ENCODE measurements at places on chromosomes 1 and 21.

DNA sequence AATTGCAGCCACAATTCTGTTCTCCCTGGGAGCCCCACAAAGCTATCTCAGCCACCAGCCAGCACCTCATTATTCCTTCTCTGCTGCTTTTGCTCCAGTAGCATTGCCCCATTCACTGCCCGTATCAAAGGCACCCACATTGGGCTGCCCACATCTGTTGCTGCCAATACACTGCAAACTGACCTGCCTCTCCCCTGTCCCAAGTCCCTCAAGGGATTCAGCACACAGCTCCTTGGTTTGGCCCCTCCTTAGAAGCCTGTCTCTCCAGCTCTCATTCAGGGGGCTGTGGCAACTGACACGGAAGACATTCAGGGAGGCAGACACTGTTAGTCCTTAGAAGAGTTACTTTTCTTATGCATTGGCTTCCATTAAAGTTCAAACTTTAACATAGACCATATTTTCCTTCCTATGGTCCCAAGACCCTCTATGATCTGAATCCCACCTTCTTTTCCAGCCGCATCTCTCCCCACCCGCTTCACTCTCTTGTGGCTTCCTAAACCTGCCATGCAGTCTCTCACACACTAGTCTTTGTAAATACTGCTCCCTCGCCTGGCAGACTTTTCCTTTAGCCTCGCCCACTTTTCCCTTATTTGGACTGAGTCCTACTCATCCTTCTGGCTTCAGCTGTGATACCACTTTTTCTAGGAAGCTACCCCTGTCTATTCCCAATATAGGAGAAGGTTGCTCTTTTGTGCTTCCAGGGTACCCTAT lies 19.3 kb upstream of the KLHDC8A start:
- no peak for DNase-seq

DNA sequence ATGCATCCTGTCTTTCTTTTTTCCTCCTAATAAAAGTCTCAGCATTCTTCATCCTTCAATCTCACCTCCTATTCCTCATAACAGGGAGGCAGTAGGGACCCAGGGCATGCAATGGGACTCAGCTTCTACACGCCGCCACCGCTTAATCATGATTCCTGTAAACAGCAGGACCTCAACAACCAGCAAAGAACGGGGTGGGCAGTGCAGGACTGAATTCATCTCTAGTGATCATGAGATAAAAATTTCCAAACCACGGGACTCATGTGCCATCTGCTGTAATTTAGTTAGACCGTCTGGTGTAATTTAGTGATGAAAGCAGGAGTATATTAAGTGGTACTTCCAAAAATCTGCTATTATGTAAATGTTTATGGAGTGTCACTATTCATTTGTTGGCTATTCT lies 5.4 kb downstream of the PRAMEF12 start:
- no peak for DNase-seq

- no peak for DNase-seq
Observed at GRCh38 chr1:154877370-154877974, 7.4 kb upstream of the KCNN3 start.

- no peak for DNase-seq
Observed at GRCh38 chr1:207152792-207153468, 48.9 kb downstream of the C4BPA start.

DNA sequence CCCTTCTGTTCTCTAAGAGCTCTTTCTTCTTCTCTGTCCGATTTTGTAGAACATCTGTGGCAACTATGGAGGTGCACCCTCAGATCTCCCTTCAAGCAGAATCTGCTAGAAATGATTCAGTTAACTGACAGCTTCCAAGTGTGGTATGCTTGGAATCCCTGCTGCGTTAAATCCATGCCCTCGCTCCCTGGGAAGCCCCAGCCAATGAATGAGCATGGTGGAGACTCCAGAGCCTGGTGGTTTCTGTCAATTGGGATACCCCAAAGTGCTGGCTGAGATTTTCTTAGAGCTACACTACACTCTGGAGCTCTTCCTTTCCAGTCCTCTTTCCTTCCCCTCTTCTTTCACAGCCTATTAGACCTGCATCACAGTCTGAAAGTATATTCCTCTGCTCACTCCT lies 116.3 kb upstream of the C1orf21 start:
- DNase-seq: no peak

GRCh38 chr1:62423580-62424242 lies 13.1 kb upstream of the USP1 start:
- DNase-seq: no peak

GRCh38 chr1:71044833-71045232 lies 2.8 kb downstream of the PTGER3 start:
- DNase-seq: no peak

GRCh38 chr1:235075048-235075776 lies 53.4 kb downstream of the TOMM20 start:
- DNase-seq: no peak

GRCh38 chr1:231924180-231924579 lies 297.6 kb downstream of the DISC1 start:
- no peak for DNase-seq

DNA sequence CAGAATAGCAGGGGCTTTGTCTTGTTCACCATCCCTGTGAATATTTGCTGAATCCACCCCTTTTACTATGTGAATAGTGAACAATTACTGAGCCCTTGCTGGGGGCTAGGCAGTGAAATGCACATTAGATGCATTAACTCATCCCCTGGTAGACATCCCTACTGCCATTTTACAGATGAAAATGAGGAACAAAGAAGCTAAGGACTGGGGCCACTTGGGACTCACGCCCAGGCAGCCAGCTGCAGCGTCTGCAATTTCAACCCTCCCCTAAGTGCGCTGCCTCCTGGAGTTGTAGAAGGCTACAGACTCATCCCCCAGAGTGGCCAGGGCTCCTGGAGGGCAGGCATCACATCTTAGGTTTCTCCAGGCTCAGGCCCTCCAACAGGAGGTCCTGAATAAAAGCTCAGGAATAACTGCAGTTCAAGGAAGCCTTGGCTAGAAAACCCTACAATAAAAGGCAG lies 31.6 kb downstream of the CAPZB start:
- no peak for DNase-seq

- no peak for DNase-seq
Observed at GRCh38 chr21:35204850-35205541, 155.9 kb upstream of the RUNX1 start.

DNA sequence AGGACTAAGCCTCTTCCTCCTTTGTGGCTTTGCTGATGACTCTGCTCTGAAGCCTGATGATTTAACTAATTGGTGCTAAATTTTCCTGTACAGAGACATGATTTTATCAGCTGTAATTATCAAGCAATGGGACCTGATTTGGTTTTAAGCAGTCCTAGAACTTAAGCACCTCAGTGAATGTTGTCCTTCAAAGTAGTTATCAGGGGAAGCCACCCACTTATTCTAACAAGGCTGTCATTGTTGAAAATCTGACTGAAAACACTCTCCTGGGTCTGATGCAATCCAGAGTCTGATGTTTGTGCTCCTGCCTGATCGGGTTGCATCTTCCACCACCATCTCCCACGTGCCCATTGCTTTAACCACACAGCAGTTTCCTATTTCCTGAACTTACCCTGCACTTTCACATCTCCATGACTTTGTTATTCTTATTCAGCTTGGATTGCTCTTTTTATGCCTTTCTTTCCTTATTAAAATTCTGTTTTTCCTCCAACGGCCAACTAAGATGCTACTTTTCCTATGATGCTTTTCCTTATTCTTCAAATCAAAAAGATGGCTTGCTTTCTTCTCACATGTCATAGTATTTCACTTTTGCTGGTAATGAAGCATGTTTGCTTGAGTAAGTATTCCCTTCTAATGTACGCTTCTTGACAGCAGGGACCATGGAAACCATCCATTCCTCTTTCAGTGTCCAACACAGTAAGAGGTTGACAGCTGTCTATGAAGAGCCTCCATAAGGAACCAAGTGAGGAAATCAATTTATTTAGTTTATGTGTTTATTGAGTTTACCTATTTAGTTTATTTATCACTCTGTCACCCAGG lies 55.0 kb downstream of the S1PR1 start:
- DNase-seq: no peak

GRCh38 chr1:24216276-24217074 lies 29.4 kb upstream of the IFNLR1 start:
- peak; percentile 12 for DNase-seq

GRCh38 chr1:217019475-217019874 lies 296.2 kb upstream of the ESRRG start:
- no peak for DNase-seq

DNA sequence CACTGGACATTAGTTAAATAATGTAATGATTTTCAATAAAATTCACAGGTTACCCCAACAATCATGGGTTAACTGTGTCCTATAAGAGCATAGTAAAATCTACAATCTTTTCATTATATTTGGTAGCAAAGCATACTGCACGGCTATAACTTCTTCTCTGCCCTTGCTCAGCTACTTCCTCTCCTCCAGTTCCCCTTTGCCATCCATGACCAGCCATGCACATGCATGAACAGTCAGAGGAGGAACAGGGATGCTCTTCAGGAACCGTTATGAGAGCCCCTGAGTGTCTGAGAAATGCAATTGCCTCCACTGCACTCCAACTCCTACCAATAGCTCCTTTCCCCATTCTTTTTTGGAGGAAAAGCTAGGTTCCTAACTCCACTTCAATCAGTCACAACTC lies 646.7 kb downstream of the LTN1 start:
- no peak for DNase-seq

DNA sequence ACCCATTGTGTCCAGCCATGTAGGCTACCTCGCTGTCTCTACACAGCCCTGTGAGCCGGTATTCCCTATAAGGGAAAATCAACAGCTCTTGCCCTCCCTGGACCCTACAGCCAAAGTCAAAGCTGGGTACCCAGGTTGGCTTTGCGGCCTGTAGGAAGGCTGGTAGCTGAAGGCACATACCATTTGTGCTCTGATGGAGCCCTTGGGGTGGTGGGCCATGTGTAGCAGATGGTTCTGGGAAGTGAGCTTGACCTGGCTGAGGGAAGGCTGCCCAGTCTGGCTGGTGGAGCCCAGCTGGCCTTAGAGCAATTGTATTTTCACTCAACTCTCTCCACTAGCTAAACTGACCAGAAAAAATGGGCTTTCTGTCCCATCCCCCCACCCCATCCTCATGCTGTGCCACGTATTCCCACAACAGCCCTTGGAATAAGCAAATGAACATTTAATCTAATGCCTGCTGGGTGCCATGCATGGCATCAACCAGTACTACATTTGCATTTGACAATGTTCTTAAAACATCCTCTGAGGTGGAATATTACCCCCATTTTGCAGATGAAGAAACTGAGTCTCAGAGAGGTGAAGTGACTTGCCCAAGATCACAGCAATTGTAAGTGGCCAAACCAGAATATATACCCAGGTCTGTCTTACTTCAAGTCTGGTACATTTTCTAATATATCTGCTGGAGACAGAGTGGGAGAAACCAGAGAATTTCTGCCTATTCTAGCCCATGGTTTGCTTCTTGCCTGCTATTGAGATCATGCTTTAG lies 56.8 kb downstream of the NDUFS5 start:
- no peak for DNase-seq
